ENCODE measurements at places on chromosomes 1 and 21.
A peak's percentile ranks its signal among the peaks of the same experiment; 100 is the strongest.

- DNase-seq = no peak
Observed at GRCh38 chr1:191348328-191348727, 809.9 kb upstream of the RGS18 start.

- DNase-seq = peak; percentile 73
Observed at GRCh38 chr1:25204797-25205480, 27.4 kb downstream of the SYF2 start.

- DNase-seq = no peak
Observed at GRCh38 chr1:61637470-61637869, 87.5 kb downstream of the TM2D1 start.

DNA sequence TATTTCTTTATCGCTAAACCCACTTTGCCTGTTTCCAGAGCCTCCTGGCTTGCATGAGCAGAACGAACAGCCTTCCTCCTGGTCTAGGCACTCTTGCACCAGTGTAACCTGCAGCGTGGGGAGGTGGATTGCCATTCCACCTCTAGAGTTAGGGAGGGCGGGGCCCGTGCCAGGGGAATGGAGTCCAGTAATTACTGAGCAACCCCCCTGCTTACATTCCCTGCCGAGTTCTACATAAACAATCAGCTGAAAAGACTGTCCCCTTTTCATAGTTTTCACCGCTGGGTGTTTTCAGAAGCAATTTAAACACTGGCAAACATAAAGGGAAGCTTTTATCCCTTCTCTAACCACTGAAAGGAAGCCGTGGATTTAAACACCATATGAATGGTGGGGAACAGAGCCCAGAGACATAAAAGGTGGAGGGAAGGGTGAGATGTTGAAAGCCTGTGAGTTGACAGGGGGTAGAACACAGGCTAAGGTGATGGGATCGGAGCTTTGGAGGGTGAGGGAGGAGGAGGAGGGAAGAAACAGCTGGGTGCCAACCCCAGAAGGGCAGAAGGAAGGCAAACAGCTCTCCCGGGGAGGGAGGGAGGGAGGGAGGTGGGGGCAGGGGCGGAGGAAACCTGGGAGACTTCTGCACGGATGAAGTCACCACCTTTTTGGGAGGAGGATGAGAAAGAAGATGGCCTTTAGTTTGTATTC lies 68.0 kb upstream of the WDR26 start:
- DNase-seq = no peak

DNA sequence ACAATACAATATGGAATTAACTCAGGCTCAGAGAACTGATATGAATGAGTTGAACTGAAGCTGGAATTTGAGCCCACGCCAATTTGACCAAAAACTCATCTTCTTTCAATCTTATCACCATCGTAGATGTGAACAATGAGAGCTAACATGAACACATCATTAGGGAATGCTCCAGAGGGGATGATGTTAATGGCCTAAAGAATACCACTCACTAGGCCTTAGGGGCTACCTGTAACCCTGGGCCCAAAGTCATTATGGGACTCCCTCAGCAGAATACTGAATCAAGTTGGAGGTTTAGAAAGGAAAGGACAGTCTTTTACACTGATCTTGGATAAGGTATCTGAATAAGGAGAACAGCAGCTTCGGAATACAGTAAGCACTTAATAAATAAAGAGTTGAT lies 73.6 kb downstream of the C1orf94 start:
- no peak for DNase-seq

- DNase-seq = no peak
Observed at GRCh38 chr1:46643368-46643775, 24.8 kb downstream of the ATPAF1 start.

DNA sequence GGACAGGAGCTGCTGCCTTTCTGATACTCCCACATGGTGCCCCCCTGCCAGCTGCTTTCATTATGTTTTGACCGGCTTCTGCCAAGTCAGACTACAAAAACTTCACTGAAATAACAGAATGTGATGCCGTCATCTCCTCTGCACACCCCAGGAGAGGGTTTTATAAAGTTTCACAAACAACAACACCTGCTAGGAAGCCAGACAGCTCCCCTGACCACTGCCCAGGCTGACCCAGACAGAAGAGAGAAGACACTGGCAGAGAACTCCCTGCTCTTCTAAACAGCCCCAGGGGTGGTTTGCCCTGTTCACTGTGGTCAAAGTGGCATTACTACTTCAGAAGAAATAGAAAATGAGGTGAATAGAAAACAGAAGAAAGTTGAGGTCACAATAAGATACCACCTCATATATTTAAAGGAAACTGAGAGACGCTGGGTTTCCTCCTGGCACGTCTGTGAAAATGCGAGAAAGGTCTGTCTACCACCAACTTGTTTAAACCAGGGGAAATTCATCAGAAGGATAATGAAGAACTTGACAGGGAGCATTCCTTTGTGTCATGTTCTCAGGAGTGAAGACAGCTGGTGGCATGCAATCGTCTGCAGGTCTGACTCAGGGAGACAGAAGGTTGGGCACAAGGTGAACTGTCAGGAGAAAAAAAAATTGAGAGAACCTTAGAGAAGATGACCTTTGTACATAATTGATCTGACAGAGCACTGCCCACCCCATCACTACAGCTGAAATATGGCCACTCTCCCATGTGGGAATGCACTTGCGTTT lies 119.0 kb upstream of the NFIA start:
- DNase-seq = no peak

GRCh38 chr21:41973427-41973831 lies 19.6 kb upstream of the C2CD2 start:
- no peak for DNase-seq

- DNase-seq = no peak
Observed at GRCh38 chr1:22709891-22710700, 543 bp upstream of the EPHB2 start.

- DNase-seq = no peak
Observed at GRCh38 chr1:32701421-32701911, 1.1 kb downstream of the SYNC start.

- DNase-seq = peak; percentile 62
Observed at GRCh38 chr21:15592271-15592860, 137.4 kb upstream of the USP25 start.

- DNase-seq = no peak
Observed at GRCh38 chr21:24076179-24076578, 1531.1 kb downstream of the MRPL39 start.
